ENCODE measurements at places on chromosomes 5 and 9. TPM values are rescaled to one million over a fixed set of nuclear protein-coding genes. Genes with fewer than 3 reads are reported as not detected.

The LAMC3 gene
- total RNA-seq = 2.6 TPM

The THOC3 gene
- total RNA-seq = 56.7 TPM

The ANKRA2 gene
- 12.0 TPM for total RNA-seq

The RNF208 gene
- 2.0 TPM for total RNA-seq

The SPATA9 gene
- total RNA-seq = not detected

The LCN1 gene
- total RNA-seq = not detected

The RLN2 gene
- 0.24 TPM for total RNA-seq

The FAM81B gene
- not detected for total RNA-seq

The MAMDC2 gene
- 0.40 TPM for total RNA-seq

The LVRN gene
- total RNA-seq = 0.09 TPM

The HMCN2 gene
- 0.04 TPM for total RNA-seq

The KIF4B gene
- not detected for total RNA-seq

The FRRS1L gene
- total RNA-seq = 0.30 TPM

The PDZD2 gene
- not detected for total RNA-seq

The GRIA1 gene
- total RNA-seq = not detected

The FOXD4L4 gene
- total RNA-seq = 0.03 TPM

The FAM153A gene
- total RNA-seq = not detected

All from A549 treated with RU486 at 1 μM for 4 hours (cell line).